ENCODE measurements at places on chromosomes 2 and 18.

DNA sequence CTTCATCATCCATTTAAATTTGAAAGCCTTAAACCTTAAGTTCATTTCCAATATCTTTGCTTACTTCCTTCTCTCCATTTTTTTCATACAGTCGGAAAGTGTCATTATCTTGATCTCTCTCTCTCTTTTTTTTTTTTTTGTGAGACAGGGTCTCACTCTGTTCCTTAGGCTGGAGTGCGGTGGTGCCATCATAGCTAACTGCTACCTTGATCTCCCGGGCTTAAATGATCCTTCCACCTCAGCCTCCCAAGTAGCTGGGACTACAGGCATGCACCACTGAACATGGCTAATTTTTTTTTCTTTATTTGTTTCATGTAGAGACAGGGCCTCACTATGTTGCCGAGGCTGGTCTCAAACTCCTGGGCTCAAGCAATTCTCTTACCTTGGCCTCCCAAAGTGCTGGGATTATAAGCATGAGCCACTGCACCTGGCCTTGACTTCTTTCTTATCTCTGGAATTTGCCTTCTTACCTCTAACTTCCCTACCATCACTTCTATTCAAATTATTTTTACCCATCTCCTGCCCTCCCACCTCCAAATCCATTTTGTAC lies 222.2 kb downstream of the MYCN start:
- DNase-seq = no peak

DNA sequence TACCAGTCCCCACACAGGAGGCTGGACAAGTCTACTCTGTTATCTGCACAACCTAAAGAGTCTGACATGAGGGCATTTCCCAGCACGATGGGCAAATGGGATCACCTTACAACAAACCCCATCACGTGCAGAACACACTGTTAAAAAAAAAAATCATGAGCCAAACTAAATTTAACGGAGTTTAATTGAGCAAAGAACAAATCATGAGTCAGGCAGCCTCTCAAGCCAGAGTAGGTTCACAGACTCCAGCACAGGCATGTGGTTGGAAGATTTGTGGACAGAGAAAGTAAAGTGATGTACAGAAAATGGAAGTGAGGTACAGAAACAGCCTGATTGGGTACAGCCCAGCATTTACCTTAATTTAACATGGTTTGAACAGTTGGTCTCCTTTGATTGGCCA lies 59.9 kb downstream of the KYNU start:
- DNase-seq = no peak

- no peak for DNase-seq
These were observed 36.4 kb downstream of the ICOS start for GRCh38 chr2:203973000-203973399.

- no peak for DNase-seq
These were observed 29.3 kb upstream of the CYP20A1 start for GRCh38 chr2:203209538-203209937.

GRCh38 chr2:83055376-83056010 lies 1403.6 kb downstream of the SUCLG1 start:
- no peak for DNase-seq

GRCh38 chr2:83859553-83859952 lies 599.5 kb downstream of the SUCLG1 start:
- DNase-seq = no peak

All from stimulated activated CD8-positive, alpha-beta memory T cell treated with anti-CD3 and anti-CD28 coated beads, Interleukin-2, amount 100 ng/mL, for 1 hour (primary cell).